B cell (primary cell): ENCODE measurements at places on chromosomes 2 and 18. TPM values are rescaled to one million over a fixed set of nuclear protein-coding genes. Genes with fewer than 3 reads are reported as not detected.

ZNF804A gene
- total RNA-seq, result 2.4 TPM in 2 replicates

ALPP gene
- not detected in 2 replicates for total RNA-seq

GRCh38 chr2:71880846-71881610 is 266.6 kb downstream of the CYP26B1 start:
- no peak for DNase-seq

CYP27A1 gene
- 0.29 and 0.39 TPM in 2 replicates for total RNA-seq

DNA sequence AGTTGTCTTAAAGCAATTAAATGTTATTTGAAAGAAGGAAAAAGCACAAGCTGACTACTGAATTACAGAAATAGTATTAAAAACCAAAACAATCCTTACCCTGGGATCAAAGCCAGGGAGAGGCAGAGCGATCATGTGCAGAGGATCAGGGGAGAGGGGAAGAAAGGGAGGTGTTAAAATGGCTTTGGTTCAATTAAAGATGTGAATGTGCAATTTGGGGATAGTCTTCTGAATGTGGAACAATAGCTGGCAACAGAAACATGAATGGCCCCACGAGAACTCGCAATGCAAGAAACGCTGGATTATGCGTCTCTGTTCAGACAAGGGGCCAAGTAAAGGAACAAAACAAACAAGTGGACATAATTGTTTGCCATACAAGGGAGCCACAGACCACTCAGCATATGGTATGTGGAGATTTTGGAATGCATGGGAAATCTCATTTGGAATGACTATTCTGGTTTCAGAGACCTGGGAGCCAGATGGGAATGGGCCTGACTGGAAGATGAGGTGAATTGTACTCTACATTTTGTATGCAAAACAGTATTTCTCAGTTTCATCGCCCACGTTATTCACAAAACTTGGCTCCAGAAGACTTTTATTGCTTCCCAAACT is 155.4 kb downstream of the SLC4A3 start:
- no peak for DNase-seq

DNA sequence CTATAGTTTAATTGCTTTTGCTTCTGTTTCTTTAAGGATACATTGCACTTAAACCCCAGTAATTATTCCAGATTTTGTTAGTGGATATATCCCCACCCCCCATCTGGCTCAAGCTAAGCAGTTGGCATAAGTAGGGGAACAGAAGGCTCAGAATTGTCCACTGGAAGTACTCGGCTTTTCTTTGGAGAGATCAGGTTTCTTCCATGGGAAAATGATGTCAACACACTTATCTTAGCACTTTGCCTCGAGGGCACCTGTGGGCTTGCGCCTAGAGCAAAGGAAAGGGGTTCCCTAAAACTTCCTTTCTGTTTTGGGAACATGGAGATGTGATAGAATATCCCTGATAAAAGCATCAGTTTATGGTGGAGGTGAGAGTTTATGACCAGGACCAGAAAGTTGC is 130.6 kb downstream of the FMNL2 start:
- no peak for DNase-seq

DNA sequence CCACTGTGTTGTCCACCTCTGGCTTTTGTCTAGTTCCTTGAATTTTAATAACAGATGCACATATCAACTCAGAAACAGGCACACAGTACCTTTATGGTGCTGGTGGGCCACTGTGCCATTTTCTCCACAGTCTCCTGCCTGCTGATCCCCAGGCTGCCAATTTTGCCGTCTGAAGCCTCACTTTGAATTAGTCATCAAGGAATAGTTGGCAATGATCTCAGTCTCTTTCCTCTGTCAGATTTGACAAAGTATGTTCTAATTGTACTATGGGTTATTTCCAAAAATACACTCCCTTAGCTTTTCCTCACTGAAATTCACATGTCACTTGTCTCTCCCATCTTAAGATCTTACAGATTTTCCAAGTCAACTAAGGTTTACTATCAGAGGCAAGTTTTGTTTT is 140.7 kb downstream of the ZNF516 start:
- no peak for DNase-seq

GRCh38 chr2:77099961-77100360 is 422.2 kb downstream of the LRRTM4 start:
- no peak for DNase-seq

GRCh38 chr2:176638167-176639015 is 369.1 kb downstream of the MTX2 start:
- peak; percentile 65 for DNase-seq

- DNase-seq, result peak; percentile 35
These were observed 125.3 kb downstream of the TMEM131 start for GRCh38 chr2:97870396-97870843.

CCDC178 gene
- not detected in 2 replicates for total RNA-seq

RFTN2 gene
- total RNA-seq, result not detected in 2 replicates

SCN7A gene
- not detected in 2 replicates for total RNA-seq

DNA sequence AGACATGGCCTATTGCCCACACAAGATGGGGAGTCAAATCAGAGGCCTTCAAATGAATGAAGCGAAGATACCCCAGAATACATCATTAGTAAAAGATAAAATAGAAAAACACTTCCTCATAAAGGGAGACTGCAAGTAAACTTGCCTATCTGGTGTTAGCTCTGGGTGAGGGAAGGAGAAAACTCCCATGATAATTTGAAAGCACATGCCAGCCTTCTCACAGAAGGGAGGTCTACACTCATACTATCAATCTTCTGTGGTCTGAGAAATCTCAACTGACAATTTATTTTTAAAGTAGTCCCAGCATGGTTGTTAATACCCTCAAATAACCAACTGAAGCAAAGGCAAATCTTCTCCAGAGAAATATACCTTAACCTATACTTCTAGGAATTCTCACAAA is 75.4 kb downstream of the EXOC6B start:
- no peak for DNase-seq

IL36G gene
- not detected in 2 replicates for total RNA-seq

GRCh38 chr2:76667821-76668271 is 854.3 kb downstream of the LRRTM4 start:
- DNase-seq, result no peak

GRCh38 chr2:233387667-233388528 is 33.6 kb downstream of the DGKD start:
- no peak for DNase-seq

ZNF24 gene
- total RNA-seq, result 80.1 and 83.7 TPM in 2 replicates

- no peak for DNase-seq
These were observed 308.0 kb upstream of the STON1 start for GRCh38 chr2:48221846-48222516.

PPP1R1C gene
- not detected in 2 replicates for total RNA-seq

DNA sequence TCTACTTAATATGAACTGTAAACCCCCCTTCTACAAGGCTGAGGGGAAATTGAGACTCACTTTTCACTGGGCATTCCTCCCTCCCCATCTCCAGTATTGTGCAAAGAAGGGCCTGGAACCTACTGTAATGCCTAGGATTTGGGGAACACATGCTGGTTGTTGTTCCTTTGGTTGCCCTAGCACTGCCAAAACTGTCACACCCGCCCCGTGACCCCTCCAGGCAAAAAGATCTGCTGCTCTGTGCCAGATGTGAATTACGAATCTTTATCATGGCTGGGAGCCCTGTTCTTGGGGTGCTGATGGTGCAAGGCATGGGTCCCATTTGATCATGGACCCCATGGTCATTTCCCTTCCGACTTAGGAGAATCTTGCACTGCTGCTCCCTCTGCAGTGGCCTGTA is 95.4 kb downstream of the CABLES1 start:
- peak; percentile 32 for DNase-seq

DNA sequence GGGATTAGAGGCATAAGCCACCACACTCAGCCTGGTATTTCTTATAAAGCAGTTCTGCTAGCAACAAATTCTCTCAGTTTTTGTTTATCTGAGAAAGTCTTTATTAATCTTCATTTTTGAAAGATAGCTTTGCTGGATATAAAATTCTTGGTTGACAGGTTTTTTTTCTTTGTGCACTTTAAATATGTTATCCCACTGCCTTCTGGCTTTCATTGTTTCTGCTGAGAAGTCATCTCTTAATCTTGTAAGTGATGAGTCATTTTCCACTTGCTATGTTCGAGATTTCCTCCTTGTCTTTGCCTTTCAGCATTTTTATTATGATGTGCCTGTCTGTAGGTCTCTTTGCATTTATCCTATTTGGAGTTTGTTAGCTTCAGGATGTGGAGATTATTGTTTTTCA is 5.9 kb upstream of the ELAC1 start:
- peak; percentile 8 for DNase-seq

- DNase-seq, result no peak
These were observed 263.0 kb downstream of the ETAA1 start for GRCh38 chr2:67660015-67660602.

GRCh38 chr18:65592435-65592834 is 158.4 kb upstream of the CDH7 start:
- DNase-seq, result no peak

DNA sequence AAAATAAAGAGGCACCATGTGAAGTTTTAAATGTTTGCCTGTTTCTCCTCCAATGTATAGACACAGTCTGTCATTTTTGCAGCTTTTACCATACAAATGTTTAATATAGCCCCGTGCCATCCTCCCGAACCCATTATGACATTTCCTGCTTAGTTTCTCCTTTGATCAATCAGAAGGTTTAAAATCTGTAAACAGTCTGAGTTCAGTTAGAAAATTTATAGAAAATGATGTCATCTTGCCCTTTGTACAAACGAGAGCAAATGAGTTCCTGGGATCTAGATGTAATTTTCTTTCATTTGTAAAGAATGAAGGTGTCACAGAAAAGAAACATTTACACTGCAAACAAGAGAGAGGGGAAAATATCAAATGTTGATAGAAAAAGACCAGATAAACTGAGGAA is 62.7 kb upstream of the NFU1 start:
- no peak for DNase-seq

DNA sequence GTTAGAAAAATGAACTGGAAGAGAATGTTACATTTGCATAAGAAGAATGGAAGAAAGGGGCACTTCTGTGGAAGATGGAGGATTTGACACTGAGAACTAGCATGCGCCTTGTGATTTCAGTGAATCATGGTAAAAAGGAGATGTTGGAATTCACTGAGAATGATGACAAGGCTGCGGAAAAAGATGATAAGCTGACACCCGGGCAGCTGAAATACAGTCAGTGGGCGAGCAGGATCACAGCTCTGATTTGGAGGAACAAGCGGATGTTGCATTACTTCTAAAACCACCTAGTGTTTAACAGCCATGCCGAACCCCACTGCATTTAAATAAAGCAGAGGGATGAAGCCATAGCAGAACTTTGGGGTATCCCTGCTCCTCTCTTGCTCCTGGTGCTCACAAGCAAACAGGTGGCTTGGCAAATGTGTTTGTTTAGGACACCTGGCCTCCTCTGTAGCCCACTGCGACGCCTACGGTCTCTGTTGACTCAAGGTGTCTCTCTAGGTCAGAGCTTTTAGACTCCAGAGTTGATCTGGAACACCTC is 134.9 kb downstream of the NDUFA10 start:
- DNase-seq, result no peak

SULT1C4 gene
- total RNA-seq, result not detected in 2 replicates

DNA sequence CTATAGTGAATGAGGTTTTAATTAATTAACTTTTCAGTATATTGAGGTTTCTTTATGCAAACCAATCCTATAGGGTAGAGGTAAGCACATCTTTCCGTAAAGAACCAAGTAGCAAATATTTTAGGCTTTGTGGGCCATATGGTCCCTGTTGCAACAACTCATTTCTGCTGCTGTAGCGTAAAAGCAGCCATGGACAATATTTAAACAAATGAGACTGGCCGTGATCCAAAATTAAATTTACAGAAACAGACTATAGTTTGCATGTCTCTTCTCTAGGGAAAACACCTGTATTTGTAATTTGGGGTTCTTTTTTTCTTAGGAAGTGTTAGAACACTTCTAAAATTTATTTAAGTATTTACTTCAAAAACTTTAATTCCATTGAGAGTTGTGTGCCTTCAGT is 104.3 kb downstream of the KYNU start:
- DNase-seq, result no peak

- DNase-seq, result no peak
These were observed 22.8 kb downstream of the ASB18 start for GRCh38 chr2:236241181-236242056.

TUBA3E gene
- total RNA-seq, result not detected in 2 replicates
